ENCODE measurements at places on chromosomes 5 and 9.

GRCh38 chr5:137345396-137345795 lies 153.7 kb downstream of the SPOCK1 start:
- DNase-seq = no peak

DNA sequence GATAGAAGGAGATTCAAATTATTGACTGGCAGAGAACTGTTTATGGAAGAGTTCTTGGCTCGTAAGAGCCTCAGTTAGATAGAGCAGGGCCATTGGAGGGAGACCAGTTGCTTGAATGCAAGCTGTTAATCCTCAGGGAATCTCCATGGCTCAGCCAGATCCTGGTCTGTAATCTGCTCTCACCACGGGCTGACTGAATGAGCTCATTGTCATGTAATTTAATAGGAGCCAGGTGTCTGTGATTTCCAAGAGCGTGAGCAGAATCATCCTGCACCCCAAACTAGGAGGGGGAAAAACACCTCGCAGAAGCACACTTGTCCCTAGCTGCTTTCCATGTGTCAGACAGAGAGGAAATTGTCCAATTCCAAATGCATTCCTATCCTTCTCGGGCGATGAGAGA lies 19.1 kb upstream of the KCNMB1 start:
- DNase-seq = no peak

GRCh38 chr5:160693831-160694465 lies 158.1 kb downstream of the ATP10B start:
- no peak for DNase-seq

DNA sequence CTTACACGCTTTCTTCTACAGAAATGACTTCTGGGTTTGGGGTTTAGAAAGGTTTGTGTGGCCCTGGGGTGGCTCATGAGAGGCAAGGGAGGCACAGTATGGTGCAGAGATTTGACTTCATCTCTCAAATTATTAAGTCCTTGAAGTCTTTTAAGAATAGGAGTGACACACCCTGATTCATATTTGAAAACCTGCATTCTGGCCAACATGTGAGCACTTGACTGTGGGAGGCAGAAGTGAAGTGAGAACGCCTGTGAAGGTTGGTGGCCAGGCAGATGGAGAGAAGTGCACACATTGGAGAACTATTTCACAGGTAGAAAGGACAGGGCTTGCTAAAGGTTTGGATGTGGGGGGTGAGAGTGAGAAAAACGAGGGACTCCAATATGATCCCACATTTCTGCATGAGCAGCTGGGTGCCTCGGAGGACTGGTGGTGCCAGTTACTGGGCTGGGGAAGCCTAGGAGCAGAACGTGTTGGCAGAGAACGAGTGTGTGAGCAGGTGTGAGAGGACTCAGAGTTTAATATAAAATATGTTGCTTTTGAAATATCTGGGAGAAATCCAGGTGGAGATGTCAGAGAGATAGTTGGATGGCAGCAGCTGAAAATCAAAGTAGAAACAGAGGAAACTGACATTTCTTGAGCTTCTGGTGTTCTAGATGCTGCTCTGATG lies 240.0 kb upstream of the ADAMTSL1 start:
- no peak for DNase-seq

- no peak for DNase-seq
These were observed 25.4 kb downstream of the IRF1 start for GRCh38 chr5:132465059-132465707.

GRCh38 chr5:43683884-43684471 lies 81.0 kb downstream of the NNT start:
- no peak for DNase-seq

DNA sequence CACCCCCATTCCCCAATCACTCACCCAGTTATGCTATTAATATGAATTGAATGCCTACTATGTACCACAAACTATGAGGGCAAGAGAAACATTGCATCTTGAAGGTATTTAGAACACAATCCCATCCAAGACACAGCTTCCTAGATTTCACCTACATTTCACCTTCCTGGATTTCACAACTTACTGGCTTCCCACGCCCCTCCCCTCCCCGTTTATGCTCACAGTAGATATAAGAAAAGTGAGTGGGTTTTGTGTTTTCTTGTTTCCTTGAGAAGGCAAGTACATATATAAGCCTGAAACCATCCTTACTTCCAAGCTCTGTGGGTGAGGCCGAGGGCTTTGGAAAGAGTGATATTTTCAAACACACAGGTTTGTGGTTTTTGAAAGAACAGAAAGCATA lies 465.0 kb downstream of the BNC2 start:
- no peak for DNase-seq

GRCh38 chr9:124395826-124396225 lies 19.4 kb downstream of the PSMB7 start:
- DNase-seq = no peak

DNA sequence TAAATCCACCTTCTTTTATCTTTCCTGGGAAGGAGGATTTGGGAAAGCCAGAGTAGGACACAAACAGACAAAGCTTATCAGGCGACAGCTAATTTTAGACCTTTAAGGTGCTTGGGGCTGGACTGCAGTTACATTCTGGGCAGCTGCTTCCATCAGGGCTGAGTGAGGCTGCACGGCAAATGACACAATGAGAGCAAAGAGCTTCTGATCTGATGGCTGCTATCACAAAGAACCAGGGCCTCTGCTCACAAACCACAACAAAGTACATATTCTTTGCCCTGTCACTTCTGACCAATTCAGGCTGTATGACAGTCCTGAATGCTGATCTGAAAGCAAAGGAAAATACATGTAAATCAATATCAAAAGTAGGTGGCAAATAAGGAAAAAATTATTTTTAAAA lies 93.1 kb downstream of the MRPS27 start:
- DNase-seq = no peak

- DNase-seq = no peak
These were observed 156.4 kb upstream of the COX7C start for GRCh38 chr5:86461169-86461956.

- no peak for DNase-seq
These were observed 500.9 kb downstream of the DIRAS2 start for GRCh38 chr9:90141723-90142122.

DNA sequence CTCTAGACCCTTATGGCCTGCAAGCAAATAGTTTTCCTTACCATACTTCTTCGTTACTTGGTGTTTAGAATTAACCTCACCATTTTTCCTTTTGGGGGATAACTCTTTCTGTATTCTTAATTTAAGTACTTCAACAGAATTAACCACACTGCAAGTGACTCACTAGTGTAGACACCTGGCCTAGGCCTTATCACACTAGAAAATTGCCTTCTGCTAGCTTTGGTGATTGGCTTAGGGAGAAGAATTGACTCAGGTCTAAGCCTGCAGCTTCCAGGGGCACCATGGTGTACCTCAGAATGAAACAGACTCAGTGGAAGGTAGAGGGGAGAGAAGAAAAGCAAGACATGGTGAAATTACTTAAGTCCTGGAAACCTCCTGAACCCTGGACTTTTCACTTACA lies 112.8 kb upstream of the HMHB1 start:
- DNase-seq = no peak

- DNase-seq = no peak
These were observed 22.0 kb downstream of the C9orf57 start for GRCh38 chr9:72038408-72038807.

DNA sequence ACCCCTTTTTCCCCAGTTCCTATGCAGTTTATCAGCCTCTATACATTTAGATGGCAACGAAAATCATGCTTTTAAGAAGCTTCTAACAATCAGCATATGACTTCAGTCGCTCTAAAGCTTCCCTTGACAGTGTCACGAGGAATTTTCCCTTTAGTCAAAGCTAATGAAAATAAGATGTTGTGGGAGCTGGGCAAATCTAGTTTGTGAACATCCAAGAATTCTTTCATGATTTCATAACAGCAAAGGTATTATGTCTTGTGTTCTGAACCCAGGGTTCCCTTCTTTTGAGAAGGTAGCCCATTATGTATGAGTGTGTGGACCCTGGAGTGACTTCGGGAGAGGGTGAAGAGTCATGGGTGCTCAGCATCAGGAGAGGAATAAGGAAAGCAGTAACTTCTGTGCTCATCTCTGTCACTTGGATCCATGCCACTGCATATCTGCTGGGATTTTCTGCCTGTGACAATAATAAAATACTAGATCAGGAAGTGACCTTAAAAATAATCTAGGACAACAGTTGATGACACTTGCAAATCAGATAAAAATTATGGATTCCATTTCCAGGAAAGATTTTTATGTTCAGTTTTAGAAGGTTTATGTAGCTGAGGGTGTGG lies 102.4 kb downstream of the PCSK1 start:
- DNase-seq = no peak

DNA sequence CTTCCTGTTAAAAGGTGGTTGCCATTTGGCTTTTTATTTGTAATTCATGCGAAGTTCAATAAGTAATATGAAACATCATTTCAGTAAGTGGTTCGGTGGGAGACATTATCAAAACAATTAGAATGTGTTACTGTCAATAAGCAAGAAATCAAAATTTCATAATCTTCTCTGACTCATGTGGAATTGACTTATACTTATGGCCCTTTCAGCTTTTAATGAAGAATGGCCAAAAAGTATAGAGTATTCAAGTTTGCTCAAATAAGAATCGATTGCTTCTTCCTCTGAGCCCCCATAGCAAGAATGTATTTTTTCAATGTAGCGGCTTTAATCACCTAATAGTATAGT lies 174.5 kb downstream of the AOPEP start:
- no peak for DNase-seq

DNA sequence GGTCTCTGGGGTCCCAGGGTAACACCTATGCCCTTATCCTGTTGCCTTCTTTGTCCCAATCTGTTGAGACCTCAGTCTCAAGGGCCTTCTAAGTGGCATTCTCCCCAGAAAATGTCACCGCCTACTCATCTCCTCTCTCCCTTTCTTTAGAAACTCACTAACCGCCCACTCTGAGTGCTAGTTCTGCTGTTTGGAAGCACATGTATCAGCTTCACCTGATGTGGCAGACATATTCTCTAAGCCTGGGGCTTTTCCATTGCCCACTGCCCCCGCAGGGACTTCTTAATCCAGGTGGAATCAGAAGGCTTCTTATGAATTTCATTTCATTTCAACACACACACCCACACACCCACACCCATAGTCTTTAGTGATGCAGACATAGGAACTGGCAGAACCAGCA lies 165.1 kb downstream of the ASTN2 start:
- DNase-seq = no peak

- no peak for DNase-seq
These were observed 293.2 kb downstream of the EPB41L4A start for GRCh38 chr5:112125903-112126302.

GRCh38 chr5:134541736-134542376 lies 16.4 kb downstream of the JADE2 start:
- DNase-seq = peak; percentile 34

DNA sequence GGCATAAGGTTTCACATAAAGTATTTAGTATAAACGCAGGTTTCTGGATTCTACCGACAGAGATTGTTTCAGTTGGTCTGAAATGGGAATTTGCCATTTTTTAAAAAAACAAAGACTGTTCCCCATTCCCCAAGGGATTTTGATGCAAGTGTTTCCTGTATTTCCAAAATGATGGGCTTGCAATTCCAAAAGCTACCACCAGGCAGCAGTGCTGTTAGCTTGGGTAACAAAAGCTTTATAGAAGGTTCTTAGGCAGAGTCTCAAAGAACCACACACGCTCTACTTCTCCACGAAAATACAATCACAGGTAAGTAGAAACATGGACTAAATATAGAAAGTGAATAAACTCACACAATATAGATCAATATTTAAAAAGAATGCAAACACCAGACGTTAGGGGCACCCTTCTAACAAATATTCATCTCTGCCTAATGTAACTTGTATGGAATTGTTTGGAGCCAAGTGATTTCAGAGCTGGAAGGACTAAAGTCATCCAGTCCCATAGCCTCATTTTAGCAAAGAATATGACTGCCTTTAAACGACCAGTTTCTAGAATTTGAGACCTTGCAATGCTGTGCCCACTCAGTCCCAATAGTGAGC lies 154.3 kb downstream of the SPOCK1 start:
- DNase-seq = peak; percentile 42

- no peak for DNase-seq
These were observed 2052.0 kb upstream of the C9orf72 start for GRCh38 chr9:29625292-29625731.

- DNase-seq = peak; percentile 44
These were observed 722.8 kb upstream of the GRAMD2B start for GRCh38 chr5:125700380-125700861.

- no peak for DNase-seq
These were observed 409.5 kb upstream of the ITGA1 start for GRCh38 chr5:52378237-52378636.

DNA sequence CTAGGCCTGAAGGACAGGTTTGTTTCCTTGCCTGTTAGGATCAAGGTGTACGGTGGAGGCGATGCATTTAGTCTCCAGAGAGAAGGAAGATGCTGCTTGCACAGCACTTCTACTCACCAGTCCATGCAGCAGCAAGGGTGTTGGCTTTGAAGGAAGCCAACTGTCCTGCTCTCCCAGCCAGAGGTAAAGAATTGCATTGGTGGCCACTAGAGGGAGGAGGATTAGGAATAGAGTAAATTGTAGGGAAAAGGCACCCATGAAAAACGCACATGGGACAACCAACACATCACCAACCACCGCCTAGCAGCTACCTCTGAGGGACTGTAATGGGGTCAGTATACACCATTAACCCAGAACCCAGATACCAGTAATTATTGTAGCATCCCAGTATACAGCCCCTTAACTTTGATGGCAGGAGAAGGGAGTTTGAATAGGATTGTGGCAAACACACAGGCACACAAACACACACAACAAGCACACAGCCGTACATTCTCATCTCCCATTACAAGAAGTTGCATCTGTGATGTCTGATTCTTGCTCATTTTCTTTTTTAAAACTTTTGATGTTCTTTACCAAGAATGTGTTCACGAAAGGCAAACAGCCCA lies 267.7 kb downstream of the ADAMTS6 start:
- DNase-seq = peak; percentile 19

DNA sequence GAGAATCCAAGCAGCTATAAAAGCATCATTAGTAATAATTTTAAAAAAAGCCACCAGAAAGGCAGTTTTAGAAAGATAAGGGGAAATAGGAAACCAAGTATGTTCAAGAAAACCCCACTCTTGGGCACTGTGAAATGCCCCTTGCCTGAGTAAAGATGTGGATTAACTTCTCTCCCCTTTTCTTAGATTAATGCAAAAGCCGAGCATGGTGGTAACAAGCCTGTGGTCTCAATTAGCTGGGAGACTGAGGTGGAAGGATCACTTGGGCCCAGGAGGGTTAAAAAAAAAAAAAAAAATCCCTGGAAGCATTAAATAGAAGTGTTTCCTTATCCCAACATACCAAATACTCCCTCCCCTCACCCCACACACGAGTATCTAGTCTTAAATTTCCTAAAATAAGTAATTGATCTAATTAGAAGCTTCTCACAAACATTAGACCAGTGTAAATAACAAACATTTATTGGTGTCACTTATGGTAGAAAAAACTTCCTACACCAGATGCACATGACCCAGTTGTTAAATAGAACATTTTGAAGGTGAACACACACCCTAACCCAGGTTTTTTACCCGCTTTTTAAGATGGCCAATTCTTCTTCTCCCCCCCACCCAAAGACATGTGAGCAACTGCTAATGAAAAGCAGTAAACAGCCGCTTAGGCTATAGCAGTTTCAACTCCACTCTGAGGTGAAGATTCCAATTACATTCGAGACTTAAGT lies 5.2 kb downstream of the HSPA5 start:
- no peak for DNase-seq

- DNase-seq = no peak
These were observed 109.7 kb downstream of the F2RL2 start for GRCh38 chr5:76513476-76513875.
